ENCODE measurements at places on chromosomes 1 and 21.

DNA sequence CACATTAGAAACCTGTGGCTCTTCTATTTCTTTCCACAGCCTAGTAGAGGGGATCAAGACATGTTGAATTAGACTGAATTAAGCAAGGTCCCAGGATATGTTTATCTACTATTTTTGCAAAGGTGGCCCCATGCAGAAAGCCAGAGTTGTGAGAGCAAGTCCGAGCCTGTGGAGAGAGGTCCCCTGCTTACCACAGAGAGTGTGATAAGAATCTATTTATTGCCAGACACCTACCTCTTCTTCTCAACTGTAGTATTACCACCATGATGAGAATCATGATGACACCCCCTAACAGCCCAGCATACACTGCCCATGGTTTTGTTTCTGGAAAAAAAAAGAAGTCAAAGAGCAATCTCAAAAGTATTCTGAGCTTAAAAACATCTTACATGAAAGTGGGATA, 23.0 kb downstream of the SLAMF1 start:
- DNase-seq = no peak

DNA sequence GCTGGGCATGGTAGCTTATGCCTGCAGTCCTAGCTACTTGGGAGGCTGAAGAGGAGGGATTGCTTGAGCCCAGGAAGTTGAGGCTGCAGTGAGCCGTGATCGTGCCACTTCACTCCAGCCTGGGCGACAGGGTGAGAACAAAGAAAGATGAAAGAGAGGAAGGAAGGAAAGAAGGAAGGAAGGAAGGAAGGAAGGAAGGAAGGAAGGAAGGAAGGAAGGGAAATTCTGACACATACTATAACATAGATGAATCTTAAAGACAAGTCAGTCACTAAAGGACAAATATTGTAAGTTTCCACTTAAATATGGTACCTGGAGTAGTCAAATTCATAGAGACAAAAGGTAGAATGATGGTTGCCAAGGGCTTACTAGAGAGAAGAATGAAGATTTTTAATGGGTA, 108.0 kb upstream of the CACHD1 start:
- DNase-seq = no peak

DNA sequence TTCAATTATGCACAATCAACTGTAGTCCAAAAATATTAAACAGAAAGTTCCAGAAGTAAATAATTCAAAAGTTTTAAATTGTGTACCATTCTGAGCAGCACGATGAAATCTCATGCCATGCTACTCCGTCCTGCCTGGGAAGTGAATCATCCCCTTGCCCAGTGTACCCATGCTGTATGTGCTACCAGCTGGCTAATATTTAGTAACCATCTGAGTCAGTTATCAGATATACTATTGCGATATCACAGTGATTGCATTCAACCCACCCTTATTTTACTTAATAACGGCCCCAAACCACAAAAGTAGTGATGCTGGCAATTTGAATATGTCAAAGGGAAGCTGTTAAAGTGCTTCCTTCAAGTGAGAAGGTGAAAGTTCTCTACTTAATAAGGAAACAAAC, 56.2 kb downstream of the EVI5 start:
- DNase-seq = no peak

- no peak for DNase-seq
Measured at GRCh38 chr1:153883223-153883622, 39.5 kb downstream of the GATAD2B start.

DNA sequence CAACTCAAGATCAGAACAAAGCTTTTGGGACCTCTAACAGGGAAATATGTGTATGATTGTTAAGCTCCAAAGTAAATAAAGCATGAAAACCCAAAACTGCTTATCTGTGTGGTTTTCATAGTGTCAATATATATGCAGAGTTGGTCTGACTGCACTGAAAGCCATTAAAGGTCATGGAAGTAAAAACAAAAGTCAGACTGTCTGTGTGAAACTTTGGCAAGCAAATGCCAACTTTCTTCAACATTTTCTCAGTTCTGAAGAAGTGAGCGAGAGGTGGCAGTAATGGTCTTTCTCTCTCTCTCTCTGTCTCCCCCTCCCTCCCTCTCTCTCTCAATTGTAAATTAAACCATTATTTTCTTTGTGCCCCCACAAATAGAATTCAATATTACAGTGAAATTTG, 100.1 kb upstream of the S1PR1 start:
- DNase-seq = no peak

DNA sequence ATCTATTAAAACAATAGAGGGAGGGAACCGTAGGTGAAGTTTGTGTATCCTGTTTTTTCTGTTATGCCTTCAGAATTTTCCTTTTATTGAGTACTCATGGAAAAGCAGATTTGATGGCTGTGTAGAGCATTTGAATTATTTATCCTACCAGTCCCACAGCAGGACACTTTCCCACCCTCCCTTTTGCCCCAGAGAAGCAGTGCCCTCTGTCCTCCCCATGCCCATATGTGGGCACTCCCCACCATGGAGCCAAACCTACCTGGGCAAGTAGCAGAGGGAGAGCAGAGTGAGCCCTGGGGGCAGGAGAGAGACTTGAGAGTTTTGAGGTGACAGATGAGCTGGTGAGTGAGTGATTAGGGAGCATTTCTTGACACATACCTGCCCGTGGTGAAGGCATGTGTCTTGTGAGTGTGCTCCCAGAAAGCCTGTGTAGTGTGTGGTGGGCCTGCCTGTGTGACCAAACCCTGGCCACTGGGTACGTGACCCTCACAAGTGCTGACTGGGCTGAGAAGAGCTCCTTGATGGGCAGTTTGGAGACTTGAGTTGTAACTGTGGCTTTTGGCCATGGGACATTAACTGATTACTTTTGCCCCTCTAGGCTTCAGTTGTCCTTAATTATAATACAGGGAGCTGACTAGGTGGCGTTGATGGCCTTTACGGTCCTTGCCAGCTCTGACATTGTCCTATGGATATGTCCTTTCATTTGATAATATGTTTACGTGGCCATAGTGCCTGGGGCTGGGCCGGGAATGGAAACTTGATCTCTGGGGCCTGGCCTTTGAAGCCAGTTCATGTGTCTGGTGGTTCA, 3.6 kb downstream of the PSEN2 start:
- no peak for DNase-seq

DNA sequence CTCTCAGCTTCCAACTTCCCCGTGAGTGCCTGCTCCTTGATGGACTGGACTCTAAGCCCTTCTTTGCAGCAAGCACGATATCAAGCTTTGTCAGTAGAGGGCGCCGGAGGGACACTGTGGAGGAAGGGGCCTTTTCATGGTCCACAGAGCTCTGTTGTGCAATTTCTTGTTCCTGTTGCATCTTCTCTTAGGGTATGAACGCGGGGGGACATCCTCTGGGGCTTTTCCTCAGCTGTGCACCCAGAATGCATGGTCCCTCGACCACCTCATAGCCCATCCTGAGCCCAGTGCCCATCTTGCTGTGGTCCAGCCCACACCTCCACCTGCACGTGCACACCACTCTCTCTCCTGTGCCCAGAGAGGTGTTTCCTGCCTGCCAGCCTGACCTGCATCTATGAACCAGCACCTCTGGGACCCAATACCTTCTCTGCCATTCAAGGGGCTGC, 556.8 kb downstream of the PTPRU start:
- peak; percentile 88 for DNase-seq

DNA sequence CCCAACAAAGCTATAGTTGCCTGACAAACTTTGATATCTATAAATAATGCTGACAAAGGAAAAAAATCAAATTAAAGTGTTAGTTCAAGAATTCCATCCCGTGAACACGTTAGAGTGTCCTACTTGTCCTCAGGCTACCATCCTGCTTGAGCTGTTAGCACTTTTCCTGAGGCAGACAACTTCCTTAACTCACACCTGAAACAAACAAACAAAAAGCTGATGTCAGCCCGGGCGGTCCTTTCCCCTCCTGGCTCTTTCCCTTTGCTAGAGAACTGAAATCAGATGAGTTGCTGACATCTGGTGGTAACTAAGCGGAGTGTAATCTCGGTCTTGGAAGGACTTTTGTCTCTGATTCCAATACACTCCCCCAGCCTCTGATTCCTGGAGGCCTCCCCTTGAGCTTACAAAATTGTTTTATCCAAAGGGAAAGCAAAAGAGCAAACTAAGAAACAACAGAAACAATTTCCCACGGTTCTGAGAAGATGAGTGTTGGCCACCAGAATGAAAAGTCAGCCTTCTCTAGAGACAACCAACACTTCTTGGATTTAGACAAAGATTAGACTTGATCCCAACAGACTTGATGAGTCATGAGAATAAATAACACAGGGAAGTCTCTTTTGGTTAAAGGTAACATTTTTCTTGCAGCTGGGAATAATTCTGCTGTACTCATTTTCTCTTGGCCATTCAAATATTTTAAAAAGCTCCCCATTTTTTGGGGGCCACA, 135.4 kb downstream of the PROX1 start:
- DNase-seq = peak; percentile 83

DNA sequence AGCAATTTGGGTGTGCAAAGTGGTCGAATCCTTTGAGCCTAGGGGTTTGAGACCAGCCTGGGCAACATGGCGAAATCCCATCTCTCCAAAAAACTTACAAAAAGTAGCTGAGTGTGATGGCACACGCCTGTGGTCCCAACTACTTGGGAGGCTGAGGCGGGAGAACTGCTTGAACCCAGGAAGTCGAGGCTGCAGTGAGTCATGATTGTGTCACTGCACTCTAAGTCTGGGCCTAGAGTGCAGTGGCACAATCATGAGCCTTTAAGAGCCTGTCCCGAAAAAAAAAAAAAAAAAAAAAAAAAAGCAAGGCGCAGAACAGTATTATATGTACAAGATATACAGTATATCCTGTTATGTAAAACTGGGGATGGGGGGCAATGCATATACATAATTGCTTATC, 25.1 kb upstream of the HTR1D start:
- no peak for DNase-seq

DNA sequence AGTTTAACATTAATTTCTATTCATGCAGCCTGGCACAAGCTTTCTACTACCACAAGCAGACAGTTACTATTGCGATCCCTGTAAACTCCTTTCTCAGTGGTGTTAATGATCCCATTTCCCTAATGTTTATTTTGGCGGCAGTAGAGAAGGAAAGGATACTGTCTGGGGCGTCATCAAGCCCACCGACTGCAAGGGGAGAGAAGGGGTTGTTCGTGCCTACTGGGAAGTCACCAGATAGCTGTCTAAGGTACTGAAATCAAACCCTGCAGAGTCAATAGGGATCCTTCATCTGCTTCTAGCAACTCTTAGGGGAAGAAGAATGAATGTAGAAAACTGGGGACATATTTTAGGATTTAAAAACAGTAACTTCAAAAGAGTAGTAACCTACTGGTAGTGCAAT, 95.2 kb upstream of the ADAR start:
- no peak for DNase-seq

Measured in NCI-H1436 treated with DMSO at 0.1 percent for 48 hours (cell line).